Endodermal cell (in vitro differentiated cells): ENCODE measurements at places on chromosomes 1 and 21. TPM values are rescaled to one million over a fixed set of nuclear protein-coding genes. Genes with fewer than 3 reads are reported as not detected.
A peak's percentile ranks its signal among the peaks of the same experiment; 100 is the strongest.

AMPD1 gene
- total RNA-seq: not detected in 2 replicates

TCHHL1 gene
- total RNA-seq: not detected in 3 replicates

PGLYRP4 gene
- not detected in 2 replicates for total RNA-seq

ERICH3 gene
- total RNA-seq: not detected in 2 replicates

- peaks cover 28% of the 10 kb centered on the region for H3K36me3 ChIP-seq
- no peak for DNase-seq
- H3K27me3 ChIP-seq: no peaks in the 10 kb centered on the region
- H3K4me3 ChIP-seq: no peak overlapping the region
- no peak overlapping the region for H3K27ac ChIP-seq
Measured at GRCh38 chr1:240308096-240308495, 216.4 kb downstream of the FMN2 start.

DNA sequence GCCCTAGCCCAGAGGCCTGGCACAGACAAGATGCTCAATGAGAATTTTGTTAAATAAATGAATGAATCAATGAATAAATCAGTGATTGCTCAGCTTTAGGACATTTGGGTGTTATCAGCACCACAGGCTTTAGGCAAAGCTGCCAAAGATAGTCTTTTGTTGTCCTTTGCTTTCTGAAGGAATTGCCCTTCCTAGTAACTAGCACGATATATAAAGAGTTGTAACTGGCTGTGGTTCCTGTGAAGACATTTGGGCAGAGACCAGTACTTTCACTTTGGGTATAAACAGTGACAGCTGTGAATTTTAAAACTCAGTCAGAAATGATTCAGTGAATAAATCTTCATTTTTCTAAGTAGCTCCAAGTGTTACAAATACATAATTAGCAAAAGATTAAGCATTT is 13.3 kb downstream of the RNU5D-1 start:
- no peak for DNase-seq
- H3K36me3 ChIP-seq: no peaks in the 10 kb centered on the region
- H3K4me3 ChIP-seq: no peak overlapping the region
- H3K27me3 ChIP-seq: no peaks in the 10 kb centered on the region
- no peak overlapping the region for H3K27ac ChIP-seq

GRCh38 chr1:11158720-11159321 is 30.3 kb upstream of the ANGPTL7 start:
- no peak for DNase-seq
- no peak overlapping the region for H3K27ac ChIP-seq
- H3K36me3 ChIP-seq: peaks cover 56% of the 10 kb centered on the region
- no peaks in the 10 kb centered on the region for H3K27me3 ChIP-seq
- H3K4me3 ChIP-seq: no peak overlapping the region

GRCh38 chr1:45922813-45923212 is 119.4 kb downstream of the MAST2 start:
- H3K4me1 ChIP-seq: peaks cover 14% of the 10 kb centered on the region
- H3K27ac ChIP-seq: no peak overlapping the region
- DNase-seq: peak; percentile 48

- no peaks in the 10 kb centered on the region for H3K4me1 ChIP-seq
- H3K27me3 ChIP-seq: no peaks in the 10 kb centered on the region
- peak; percentile 79 for DNase-seq
- no peaks in the 10 kb centered on the region for H3K36me3 ChIP-seq
- peak overlapping the region; percentile 10 for H3K4me3 ChIP-seq
Measured at GRCh38 chr1:92804721-92805201, 19.9 kb upstream of the EVI5 start.

- no peaks in the 10 kb centered on the region for H3K27me3 ChIP-seq
- no peak for DNase-seq
- H3K27ac ChIP-seq: no peak overlapping the region
Measured at GRCh38 chr21:18163956-18164355, 80.7 kb upstream of the CHODL start.

- no peak for DNase-seq
- H3K4me3 ChIP-seq: no peak overlapping the region
- H3K36me3 ChIP-seq: no peaks in the 10 kb centered on the region
- H3K27ac ChIP-seq: no peak overlapping the region
- H3K27me3 ChIP-seq: no peaks in the 10 kb centered on the region
Measured at GRCh38 chr1:112798292-112798691, 83.2 kb upstream of the PPM1J start.

DNA sequence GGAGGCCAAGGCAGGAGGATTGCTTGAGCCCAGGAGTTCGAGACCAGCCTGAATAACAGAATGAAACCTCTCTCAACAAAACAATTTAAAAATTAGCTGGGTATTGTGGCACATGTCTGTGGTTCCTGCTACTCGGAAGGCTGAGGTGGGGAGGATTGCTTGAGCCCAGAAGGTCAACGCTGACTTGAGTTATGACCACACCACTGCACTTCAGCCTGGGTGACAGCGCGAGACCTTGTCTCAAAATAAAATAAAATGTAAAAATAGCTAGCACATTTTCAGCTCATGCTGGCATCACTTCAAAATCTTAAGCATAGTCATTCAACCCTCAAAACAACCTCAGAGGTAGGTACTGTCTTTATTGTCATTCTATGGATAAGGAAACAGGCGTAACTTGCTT is 6.4 kb downstream of the JAK1 start:
- H3K4me3 ChIP-seq: no peak overlapping the region
- H3K4me1 ChIP-seq: no peaks in the 10 kb centered on the region
- no peak for DNase-seq
- no peaks in the 10 kb centered on the region for H3K27me3 ChIP-seq

DNA sequence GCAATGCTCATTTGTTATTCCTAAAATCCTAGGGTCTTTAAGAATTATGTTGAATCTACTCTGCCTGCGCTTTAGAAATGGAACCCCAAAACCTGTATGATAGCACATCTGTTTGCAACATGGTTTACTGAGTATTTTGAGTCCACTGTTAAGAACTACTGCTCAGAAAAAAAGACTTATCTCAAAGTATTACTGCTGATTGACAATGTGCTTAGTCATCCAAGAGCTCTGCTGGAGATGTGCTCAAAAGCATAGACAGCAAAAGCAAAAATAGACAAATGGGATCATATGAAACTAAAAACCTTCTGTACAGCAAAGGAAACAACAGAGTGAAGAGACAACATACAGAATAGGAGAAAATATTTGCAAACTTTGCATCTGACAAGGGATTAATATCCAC is 107.0 kb downstream of the CTH start:
- H3K36me3 ChIP-seq: no peaks in the 10 kb centered on the region
- H3K4me1 ChIP-seq: no peaks in the 10 kb centered on the region
- no peak overlapping the region for H3K4me3 ChIP-seq
- no peak for DNase-seq
- H3K27ac ChIP-seq: no peak overlapping the region

DNA sequence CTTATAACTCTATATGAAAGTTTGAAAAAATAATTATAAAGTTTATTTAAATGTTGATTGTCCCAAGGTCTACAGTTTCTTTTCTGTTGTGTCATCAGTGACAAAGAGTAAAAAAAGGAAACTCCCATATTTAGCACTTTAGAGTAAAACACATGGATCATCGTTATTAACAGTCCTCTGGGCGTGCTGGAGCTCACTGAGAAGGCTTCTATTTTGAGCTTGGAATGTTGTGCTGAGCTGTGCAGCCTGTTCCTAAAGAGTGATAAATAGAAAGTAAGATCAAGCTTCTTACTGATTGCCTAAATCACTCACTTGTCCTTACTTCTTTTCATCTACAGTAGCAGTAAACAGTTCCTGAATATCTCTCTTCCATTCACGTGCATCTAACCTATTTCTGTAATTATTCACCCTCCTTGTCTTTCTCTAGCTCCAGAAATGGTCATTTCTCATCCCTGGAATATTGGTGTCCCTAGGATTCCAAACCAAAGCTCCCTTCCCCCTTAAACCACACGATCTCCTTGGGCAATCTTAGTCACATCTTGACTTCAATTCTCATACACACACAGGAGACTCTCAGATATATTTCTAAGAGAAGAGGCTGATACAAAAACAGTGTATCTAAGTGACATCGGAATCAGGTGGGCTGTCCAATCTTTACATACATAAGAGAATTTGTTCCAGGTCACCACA is 11.9 kb downstream of the GBP5 start:
- H3K27ac ChIP-seq: no peak overlapping the region
- peaks cover 5% of the 10 kb centered on the region for H3K27me3 ChIP-seq
- no peak overlapping the region for H3K4me3 ChIP-seq
- no peak for DNase-seq
- no peaks in the 10 kb centered on the region for H3K36me3 ChIP-seq

GRCh38 chr1:220370041-220370700 is 97.9 kb upstream of the RAB3GAP2 start:
- peak; percentile 69 for DNase-seq
- H3K27ac ChIP-seq: no peak overlapping the region
- no peaks in the 10 kb centered on the region for H3K27me3 ChIP-seq

DNA sequence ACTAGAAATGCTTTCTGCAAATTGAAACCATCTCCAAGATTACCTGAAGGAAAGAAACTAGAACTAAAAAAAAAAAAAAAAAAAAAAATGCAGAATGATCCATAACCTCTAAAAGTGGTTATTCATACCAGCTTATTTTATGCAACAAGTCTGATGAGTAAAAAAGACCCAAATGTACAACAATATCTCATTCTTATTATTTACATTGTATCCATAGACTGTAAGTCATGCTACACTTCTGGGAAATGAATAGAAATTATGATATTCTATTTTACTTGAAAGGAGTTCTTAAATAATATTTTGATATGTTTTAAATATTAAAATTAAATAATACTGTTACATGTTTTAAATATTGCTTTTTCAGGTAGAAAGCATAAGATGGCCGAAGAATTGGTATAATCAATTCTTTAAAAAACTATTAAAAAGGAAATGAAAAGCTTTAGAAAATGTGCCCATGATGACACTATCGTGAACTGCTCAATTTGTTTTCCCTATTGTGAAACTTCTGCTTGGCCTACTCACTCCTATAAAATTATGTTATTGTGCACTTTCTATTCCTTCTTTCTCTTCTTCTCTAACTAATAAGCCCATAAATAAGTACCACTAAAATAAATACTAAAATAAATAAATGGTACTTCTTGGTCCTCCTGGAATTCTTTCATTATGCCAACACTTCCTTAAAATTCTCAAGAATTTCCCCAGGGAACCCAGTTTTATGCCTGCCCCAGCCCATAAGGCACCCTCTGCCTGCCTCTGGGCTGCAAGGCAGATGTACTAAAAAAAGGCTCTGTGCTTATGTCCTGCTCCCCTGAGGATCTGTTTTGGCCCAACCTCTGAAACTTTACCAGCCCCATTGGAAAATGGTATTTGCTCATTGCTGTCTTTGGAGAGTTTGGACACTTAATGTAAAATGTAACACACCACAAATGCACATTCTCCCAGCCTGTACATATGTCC is 18.1 kb downstream of the SAMSN1 start:
- H3K4me3 ChIP-seq: no peak overlapping the region
- no peaks in the 10 kb centered on the region for H3K4me1 ChIP-seq
- no peak for DNase-seq
- H3K36me3 ChIP-seq: no peaks in the 10 kb centered on the region

DNA sequence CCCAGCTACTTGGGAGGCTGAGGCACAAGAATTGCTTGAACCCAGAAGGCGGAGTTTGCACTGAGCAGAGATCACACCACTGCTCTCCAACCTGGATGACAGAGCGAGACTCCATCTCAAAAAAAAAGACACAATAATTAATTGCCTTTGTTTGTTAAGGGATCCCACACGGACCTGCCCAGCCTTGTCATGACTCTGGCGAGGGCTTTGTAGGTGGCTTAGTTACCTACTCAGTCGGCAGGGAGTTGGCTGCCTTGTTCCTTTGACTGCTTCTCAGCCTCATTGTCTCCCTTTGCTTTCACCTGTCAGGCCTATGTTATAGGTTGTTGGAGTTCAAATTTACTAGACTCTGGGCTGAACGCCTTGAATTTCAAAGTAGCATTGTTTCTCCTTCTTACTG is 82.0 kb downstream of the UBE4B start:
- H3K27me3 ChIP-seq: no peaks in the 10 kb centered on the region
- no peak overlapping the region for H3K4me3 ChIP-seq
- no peak for DNase-seq
- no peaks in the 10 kb centered on the region for H3K4me1 ChIP-seq

DNA sequence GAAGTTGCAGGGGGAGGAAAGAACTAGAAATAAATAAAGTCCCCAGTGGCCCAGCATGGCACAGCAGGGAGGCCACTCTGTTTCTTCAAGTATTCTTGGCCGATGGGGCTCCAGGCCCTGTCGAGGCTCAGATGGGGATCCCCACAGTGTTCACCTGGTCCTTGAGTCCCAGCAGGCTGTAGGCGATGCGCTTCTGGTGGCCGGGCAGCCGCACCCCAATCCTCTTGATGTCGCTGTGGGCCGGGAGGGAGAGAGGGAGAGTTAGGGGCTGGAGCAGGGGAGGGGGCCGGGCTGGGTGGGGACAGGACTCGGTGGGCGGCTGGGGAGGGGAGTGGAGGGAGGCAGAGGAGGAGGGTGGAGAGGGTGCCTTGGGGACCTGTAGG is 30.8 kb downstream of the EPHA2 start:
- H3K27ac ChIP-seq: no peak overlapping the region
- H3K4me1 ChIP-seq: peaks cover 12% of the 10 kb centered on the region
- no peak overlapping the region for H3K4me3 ChIP-seq
- H3K27me3 ChIP-seq: no peaks in the 10 kb centered on the region
- DNase-seq: no peak
- H3K36me3 ChIP-seq: peaks cover 74% of the 10 kb centered on the region
